ENCODE measurements at places on chromosomes 13 and 19.
A peak's percentile ranks its signal among the peaks of the same experiment; 100 is the strongest.

- no peak for DNase-seq
Observed at GRCh38 chr19:43425567-43426392, 11.1 kb downstream of the TEX101 start.

GRCh38 chr19:18870531-18871172, 25.3 kb downstream of the CERS1 start:
- DNase-seq, result no peak

DNA sequence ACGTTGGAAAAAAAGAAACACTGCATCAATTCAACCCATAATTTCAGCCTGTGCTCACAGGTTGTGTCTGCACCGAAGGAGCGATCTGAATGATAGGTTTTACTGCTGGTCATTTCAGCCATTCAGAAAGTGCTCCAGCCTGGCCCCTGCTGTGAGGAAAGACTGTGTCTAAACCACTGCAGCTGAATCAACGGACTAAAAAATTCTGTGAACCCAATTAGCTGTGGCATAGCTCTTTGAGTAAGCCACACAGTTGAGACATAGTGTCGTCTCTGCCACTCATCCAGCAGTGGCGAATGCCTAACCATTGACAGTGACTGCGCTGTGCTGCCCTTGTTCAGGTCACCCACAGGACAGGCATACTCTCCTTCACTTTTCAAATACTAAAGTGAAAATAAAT, 179.8 kb downstream of the COG6 start:
- no peak for DNase-seq

- peak; percentile 85 for DNase-seq
Observed at GRCh38 chr13:26222520-26223046, 469 bp upstream of the RNF6 start.

- no peak for DNase-seq
Observed at GRCh38 chr13:113856716-113857065, 7.2 kb downstream of the GAS6 start.

DNA sequence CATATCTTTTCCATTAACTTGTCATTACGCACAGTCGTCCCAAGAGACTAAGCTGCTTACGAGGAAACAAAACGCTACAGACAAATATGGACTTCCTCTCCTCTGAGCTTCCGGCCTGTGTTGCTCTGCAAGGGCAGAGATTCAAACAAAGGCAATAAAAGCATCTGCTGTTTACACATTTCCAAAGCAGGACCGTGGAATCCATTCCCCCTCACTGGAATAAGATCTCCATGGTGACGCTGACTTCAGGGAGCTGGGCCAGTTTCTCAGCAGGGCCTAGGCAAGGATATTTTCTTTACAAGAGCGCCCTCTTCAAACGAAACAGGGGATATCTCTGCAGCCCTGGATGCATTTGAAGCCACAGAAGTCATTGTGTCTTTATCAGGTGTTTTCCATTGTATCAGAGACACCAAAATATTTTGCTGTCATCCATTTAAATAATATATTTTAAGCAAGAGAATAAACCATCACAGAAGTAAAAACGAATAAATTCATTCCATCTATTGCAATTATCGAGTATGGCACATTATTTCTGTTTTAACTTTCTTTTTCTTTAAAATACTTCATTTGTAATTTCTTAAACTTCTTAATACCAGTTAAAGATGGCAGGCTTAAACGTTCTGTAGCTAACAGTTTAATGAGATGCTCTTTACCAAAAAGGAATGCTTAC, 177.5 kb downstream of the DCLK1 start:
- DNase-seq, result peak; percentile 32

DNA sequence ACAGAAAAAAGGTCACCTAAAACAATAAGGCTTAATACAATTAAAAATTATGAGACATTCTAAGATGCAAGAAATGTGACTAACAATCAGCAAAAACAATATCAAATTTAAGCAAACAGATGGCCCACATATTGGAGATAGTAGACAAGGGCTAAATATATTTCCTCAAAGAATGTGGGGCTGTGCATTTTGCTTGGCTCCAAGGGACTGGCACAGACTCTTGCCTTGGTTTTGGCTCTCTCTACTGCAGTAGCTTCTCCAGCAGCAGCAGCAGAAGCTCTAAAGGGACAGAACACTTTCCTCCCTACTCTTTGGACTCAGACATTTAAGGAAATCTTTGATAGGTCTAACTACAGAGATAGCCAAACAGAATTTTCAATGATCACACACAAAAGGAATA, 38.2 kb upstream of the ZNF780A start:
- no peak for DNase-seq

DNA sequence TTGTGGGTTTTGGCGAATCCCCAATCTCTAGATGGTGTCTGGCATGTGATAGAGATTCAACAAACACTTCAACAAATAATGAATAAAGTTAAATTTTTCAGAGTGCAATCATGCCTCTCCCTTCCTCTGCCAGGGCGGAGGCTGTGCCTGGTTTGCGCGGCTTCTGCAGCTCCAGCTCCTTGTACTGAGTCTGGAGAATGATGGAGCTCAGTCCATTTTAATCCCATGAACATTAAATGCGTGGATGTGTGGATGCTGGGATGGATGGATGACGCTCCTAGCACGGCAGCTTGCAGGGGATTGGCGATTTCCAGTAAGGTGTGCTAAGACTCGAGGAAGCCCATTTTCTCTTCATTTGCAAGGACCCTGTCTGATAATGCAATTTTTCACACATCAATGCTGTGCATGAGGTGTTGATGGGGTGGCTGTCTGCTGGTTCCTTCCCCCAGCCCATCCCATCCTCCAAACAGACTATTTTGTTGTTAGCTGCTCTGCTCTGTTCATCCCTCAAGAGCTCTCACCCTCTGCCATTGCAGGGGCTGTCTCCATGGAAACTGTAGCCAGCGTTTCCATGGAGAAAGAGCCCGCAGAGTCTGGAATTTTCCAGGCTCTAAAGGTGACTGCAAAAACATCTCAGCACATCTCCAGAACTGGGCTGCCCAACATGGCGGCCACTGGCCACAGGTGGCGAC, 92.6 kb upstream of the PEG3 start:
- no peak for DNase-seq

GRCh38 chr13:108807841-108808240, 178.4 kb downstream of the MYO16 start:
- no peak for DNase-seq

DNA sequence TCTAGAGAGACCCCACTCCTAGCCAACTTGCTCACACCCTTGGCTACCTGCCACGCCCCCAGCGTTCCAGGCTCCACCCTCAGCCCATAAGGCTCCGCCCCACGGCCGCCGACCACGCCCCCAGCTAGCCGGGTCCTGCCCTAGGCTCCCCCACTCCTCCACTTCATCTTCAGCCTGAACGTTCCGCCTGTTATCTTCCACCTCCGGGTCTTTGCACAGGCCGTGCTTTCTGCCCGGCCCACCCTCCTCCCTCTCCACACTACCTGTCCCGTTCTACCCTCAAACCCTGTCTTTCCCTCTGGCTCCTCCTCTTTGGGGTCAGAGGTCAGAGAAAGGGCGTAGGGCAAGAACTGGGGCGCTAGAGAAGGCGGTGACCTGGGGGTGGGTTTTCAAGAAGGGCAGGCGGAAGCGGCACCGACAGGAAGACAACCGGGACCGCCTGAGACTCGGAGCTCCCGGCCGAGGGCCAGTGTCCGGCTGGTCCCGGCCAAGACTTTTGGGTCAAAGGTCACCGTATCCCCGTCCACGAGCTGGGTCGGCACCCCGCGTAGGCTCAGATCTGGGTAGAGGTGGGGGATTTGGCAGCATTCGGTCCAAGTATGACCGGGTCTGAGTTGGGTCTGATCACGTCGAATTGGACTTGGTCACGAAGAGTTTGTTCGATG, 2.2 kb downstream of the PDE4C start:
- DNase-seq, result no peak

- DNase-seq, result no peak
Observed at GRCh38 chr19:55284405-55285058, 735 bp downstream of the BRSK1 start.

- peak; percentile 76 for DNase-seq
Observed at GRCh38 chr19:4328243-4328990, 10.2 kb downstream of the STAP2 start.

- no peak for DNase-seq
Observed at GRCh38 chr13:52599848-52600603, 42.2 kb upstream of the HNRNPA1L2 start.

- DNase-seq, result peak; percentile 68
Observed at GRCh38 chr13:66665991-66666390, 564.1 kb downstream of the PCDH9 start.

DNA sequence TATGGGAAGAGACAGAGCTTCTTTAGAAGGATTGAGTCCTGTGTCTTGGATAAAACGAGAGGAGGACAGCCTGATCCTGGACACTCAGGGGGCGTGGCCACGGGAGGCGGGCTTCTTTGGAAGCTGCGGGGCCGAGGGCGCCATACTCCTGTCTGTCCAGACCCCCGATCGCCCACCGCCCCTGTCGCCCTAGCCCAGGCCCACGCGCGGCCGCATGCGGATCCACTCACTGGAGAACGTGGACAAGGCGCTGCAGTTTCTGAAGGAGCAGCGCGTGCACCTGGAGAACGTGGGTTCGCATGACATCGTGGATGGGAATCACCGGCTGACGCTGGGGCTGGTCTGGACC, 23.1 kb downstream of the SPTBN4 start:
- DNase-seq, result no peak

GRCh38 chr13:59112221-59112718, 1051.5 kb downstream of the DIAPH3 start:
- peak; percentile 13 for DNase-seq

DNA sequence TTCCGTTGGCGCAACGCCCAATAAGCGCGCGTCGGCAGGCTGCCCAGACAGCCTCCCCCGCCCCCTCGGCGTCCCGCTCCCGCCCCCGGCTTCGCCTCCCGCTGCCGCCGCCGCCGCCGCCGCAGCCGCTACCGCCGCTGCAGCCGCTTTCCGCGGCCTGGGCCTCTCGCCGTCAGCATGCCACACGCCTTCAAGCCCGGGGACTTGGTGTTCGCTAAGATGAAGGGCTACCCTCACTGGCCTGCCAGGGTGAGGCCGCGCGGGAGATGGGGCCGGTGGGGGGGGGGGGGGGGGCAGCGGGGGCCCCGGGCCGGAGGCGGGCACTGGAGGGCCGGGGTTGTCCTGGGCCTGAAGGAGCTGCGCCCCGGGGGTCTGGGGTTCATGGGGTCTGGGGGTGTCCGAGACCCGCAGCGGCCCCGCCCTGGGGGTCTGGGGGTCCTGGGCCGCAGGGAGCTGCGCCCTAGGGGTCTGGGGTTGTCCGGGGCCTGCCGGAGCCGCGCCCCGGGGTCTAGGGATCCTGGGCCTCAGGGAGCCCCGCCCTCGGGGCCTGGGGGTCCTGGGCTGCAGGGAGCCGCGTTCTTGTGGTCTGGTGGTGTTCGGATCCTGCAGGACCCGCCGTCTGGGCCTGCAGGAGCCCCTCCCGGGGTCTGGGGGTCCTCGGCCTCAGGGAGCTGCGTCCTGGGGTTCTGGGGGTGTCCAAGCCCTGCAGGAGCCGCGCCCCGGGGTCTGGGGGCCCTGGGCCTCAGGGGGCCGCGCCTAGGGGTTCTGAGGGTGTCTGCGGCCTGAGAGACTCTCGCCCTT, at the start of gene HDGFL2:
Gene HDGFL2, plus strand, starts transcription at position 124 of the 801 bp plus-strand sequence. Its CDS starts 54 bp downstream, at position 178.
- no peak for DNase-seq

GRCh38 chr13:85864963-85865530, 65.8 kb upstream of the SLITRK6 start:
- no peak for DNase-seq

- no peak for DNase-seq
Observed at GRCh38 chr13:50080911-50081678, 65.9 kb downstream of the KCNRG start.
